ENCODE measurements at places on chromosomes 6 and 20. TPM values are rescaled to one million over a fixed set of nuclear protein-coding genes. Genes with fewer than 3 reads are reported as not detected.

The SOBP gene
- 1.4 TPM for total RNA-seq

GRCh38 chr20:63190828-63191227 is 25.1 kb downstream of the YTHDF1 start:
- no peak for DNase-seq

DNA sequence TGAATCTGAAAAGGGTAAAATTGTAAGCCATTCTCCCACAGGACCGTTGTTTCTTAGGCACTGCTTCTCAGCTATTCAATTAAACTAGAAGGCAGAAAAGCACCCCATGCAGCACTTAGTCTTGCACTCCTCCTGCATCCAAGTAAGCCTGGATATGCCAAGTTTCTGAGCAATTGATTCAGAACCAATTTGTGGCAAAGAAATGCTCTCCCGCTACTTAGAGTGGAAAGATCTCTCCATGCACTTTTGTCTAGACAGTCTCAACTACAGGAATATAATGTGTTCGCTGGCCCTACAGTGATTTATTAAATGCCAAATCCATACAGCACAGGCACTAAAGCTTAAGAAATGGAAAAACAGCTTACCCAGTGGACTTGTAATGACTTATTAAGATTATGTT is 338.5 kb downstream of the HACE1 start:
- DNase-seq = no peak

The MRPL14 gene
- 65.4 TPM for total RNA-seq

The DYNLT2 gene
- 1.5 TPM for total RNA-seq

Data from endodermal cell (in vitro differentiated cells).